ENCODE measurements at places on chromosomes 6 and 20. TPM values are rescaled to one million over a fixed set of nuclear protein-coding genes. Genes with fewer than 3 reads are reported as not detected.

DNA sequence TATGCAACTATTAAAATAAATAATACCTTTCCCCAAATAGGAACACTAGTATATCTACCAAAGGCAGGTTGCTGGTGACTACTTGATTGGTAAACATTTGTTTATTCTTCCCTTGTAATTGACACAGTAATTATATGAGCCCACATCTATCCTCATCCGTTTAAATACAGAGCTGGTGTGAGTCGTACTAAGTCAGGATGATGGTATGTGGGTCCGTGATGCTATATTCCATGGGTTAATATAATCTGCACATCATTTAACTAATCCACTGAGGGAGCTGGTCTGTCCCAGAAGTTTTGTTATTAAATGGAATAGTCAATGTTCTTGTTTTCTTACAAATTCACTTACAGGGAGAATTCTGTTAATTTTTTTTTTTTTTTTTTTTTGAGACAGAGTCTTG is 164.0 kb upstream of the AGPAT4 start:
- H3K27ac ChIP-seq, result no peak overlapping the region
- no peak for DNase-seq
- no peaks in the 10 kb centered on the region for H3K27me3 ChIP-seq

DNA sequence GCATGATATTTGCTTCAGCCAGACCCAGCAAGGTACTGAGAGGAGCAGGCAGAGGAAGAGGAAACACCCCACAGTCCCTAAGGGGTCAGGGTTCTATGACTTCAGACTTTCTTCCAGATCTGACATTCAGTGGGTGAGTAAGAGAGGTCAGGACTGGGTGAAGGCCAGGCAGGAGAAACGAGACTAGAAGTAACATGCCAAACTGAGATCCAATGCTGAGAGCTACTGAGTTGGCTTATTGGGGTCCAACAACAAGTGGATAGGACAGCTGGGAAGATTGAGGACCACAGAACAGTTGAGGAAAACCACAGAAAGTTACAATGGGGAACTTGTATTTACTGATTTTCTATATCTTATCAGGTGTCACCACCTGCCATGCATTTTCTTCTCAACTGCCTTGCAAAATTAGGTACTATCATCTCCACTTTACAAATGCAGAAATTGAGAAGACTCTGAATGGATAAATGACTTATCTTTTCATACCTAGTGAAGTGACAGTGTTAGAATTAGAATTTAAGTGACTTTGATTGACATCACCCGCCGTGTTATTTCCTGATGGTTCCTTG is 43.8 kb upstream of the HIVEP1 start:
- H3K4me1 ChIP-seq, result no peaks in the 10 kb centered on the region
- no peaks in the 10 kb centered on the region for H3K36me3 ChIP-seq
- no peak for DNase-seq
- no peak overlapping the region for H3K4me3 ChIP-seq
- H3K27me3 ChIP-seq, result no peaks in the 10 kb centered on the region

DNA sequence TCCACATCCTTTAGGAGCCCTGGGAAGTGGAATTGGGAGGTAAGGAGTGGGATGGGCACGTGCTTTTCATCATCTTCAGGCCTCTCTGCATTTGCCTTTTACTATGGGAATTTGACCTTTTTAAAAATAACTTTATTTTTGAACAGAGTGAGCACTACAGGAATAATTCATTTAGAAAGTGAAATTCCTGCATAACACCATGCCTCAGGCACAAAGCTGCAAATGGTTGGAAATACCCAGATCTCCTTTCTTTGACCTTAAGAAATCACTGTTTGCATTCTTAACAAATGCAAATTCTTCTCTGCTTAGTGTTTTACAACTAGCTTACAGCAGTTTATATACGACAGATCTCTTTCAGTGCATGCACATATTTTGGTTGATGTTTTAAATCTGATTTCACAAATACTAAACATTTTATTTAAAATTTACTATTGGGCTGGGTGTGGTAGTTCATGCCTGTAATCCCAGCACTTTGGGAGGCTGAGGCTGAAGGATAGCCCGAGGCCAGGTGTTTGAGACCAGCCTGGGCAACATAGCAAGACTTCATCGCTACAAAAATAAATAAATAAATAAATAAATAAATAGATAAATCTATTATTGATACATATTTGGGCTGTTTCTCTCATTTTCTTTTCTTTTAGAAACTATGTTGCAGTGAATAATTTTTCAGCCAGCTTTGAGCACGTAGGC is 24.5 kb downstream of the CST8 start:
- H3K27me3 ChIP-seq, result no peaks in the 10 kb centered on the region
- no peaks in the 10 kb centered on the region for H3K4me1 ChIP-seq
- no peak for DNase-seq
- no peak overlapping the region for H3K27ac ChIP-seq
- H3K4me3 ChIP-seq, result no peak overlapping the region

GRCh38 chr20:62985444-62985778 is 21.4 kb downstream of the BHLHE23 start:
- H3K27me3 ChIP-seq, result peaks cover 13% of the 10 kb centered on the region
- no peak overlapping the region for H3K27ac ChIP-seq
- no peak overlapping the region for H3K4me3 ChIP-seq
- H3K36me3 ChIP-seq, result no peaks in the 10 kb centered on the region
- H3K4me1 ChIP-seq, result peaks cover 26% of the 10 kb centered on the region

DNA sequence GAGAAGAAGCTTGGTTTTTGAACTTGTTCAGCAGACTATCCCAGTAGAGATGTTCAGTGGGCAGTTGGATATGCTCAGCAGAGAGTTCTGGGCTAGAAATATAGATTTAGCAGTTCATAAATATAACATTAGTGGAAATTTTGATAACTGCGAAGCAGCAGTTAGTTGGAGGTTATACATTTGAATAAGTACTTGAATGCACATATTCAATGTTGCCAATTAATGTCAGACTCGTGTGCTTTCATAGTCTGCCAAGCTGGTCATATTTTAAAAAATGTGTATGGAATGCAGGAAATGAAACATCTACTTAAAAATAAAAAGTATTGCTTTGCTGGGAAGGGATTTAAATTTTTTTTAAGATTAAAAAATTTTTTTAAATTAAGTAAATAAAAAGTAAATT is 92.5 kb upstream of the E2F3 start:
- no peaks in the 10 kb centered on the region for H3K4me1 ChIP-seq
- no peak for DNase-seq
- H3K4me3 ChIP-seq, result no peak overlapping the region
- H3K27ac ChIP-seq, result no peak overlapping the region

DNA sequence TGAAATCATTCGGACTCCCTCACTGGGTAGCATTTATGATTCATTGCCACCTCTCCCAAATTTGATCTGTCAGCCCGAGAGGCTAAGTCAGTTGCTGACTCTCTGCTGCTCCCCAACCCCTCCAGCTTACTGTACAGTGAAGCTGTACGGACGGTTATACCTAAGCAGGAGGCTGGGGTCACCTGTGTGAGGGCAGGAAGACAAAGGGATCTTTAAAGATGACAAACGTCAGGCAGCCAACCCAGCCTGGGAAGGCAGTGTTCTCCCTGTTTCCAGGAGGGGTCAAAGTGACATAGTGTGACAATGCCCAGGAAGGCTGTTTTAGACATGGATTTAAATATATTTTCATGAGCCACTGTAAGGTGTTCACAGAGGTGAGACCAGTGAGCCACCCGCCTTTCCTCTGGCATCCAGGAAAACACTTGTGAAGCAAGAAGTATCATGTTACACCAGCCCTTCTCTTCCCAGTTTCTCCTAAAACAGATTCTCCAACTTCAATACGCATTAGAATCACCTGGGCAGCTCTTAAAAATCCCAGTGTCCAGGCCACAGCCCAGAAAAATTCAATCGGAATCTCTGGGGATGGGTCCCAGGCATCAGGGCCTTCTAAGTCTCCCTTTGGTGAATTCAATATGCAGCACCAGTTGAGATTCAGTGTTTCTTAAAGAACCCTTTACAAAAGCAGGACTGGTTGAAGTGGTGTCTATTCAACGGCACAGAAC is 6.8 kb upstream of the PAX1 start:
- no peak overlapping the region for H3K27ac ChIP-seq
- no peaks in the 10 kb centered on the region for H3K36me3 ChIP-seq
- peaks cover 7% of the 10 kb centered on the region for H3K27me3 ChIP-seq
- H3K4me1 ChIP-seq, result no peaks in the 10 kb centered on the region
- no peak for DNase-seq
- H3K4me3 ChIP-seq, result no peak overlapping the region

GRCh38 chr6:14912226-14912625 is 333.6 kb upstream of the JARID2 start:
- DNase-seq, result no peak
- H3K36me3 ChIP-seq, result no peaks in the 10 kb centered on the region
- H3K27ac ChIP-seq, result no peak overlapping the region
- peaks cover 21% of the 10 kb centered on the region for H3K4me1 ChIP-seq

DNA sequence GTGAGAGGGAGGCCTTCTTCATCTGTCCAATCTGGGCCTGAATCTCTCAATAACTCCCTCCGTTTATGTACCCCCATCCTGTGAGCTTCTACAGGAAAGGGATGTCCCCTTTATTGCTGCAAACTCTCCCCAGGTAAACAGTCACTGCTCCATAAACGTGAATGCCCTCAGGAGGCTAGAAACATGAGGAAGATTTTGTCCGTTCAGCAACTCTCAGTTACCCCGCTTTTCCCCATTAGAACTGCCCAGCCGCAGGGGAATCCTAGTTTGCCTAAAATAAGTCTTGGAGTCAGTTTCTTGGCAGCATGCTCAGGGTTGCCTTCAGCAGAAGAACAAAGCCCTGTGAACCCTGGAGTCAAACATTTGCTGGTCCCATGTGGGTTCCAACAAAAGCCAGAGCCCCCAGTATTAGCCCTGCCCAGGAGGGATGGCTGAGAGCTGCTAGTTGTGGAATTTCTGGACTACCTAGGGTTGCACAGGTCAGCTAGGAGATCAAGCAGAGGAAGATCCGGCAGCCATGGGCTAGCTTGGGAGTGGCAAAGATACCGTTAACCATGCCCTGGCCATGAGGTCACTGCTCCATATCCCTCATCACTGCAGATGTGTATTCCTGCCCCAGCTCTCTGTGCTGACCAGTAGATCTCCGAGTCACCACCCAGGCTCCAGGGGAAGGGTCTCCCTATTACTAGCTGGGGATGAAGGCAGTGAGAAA is 640 bp downstream of the LRRN4 start:
- DNase-seq, result no peak
- no peaks in the 10 kb centered on the region for H3K36me3 ChIP-seq
- no peak overlapping the region for H3K4me3 ChIP-seq
- H3K27me3 ChIP-seq, result no peaks in the 10 kb centered on the region

DNA sequence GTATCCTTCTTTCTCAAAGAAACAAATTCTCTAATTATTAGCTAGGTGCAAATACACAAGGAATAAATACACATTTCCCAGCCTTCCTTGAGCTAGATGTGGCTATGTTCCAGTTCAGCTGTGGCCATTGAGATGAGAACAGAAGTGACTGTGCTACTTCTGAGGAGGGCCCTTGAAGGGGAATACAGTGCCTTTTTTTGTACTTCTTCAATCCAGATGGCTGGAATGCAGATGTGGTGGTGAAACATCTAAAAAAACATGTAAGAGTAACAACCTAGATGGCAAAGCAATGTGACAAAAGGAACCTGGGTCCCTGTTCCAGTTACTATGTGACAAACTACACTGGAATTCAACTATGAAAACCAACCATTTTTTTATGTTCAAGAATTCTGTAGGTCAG is 115.4 kb upstream of the DST start:
- H3K4me1 ChIP-seq, result no peaks in the 10 kb centered on the region
- no peak overlapping the region for H3K4me3 ChIP-seq
- H3K27me3 ChIP-seq, result no peaks in the 10 kb centered on the region
- H3K27ac ChIP-seq, result no peak overlapping the region

GRCh38 chr20:38256021-38256420 is 4.5 kb downstream of the KIAA1755 start:
- DNase-seq, result no peak
- H3K4me1 ChIP-seq, result no peaks in the 10 kb centered on the region
- no peak overlapping the region for H3K27ac ChIP-seq
- no peak overlapping the region for H3K4me3 ChIP-seq
- H3K36me3 ChIP-seq, result no peaks in the 10 kb centered on the region

DNA sequence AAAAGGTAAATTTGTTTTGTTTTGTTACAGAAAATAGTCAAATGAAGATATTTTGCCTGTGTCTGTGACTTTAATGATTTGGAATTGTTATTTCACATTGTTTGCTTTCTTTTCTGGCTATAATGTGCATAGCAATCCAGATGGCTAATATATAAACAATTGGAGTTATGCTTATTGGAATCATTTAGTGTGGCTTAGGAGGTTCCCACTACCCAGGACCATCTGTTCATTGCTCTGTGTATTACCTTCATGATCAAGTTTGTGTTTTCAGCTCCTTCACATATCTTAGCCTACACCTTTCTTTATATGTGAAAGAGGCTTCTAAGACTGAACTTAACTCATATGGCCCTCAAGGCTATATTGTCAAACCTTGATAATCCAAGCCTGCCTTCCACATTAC is 232.9 kb downstream of the BCKDHB start:
- H3K27ac ChIP-seq, result no peak overlapping the region
- no peaks in the 10 kb centered on the region for H3K27me3 ChIP-seq
- no peak overlapping the region for H3K4me3 ChIP-seq
- DNase-seq, result no peak
- no peaks in the 10 kb centered on the region for H3K4me1 ChIP-seq

GRCh38 chr6:44316481-44316880 is 3.3 kb upstream of the AARS2 start:
- no peak for DNase-seq
- no peak overlapping the region for H3K4me3 ChIP-seq
- H3K4me1 ChIP-seq, result peaks cover 11% of the 10 kb centered on the region
- H3K27me3 ChIP-seq, result no peaks in the 10 kb centered on the region
- no peak overlapping the region for H3K27ac ChIP-seq

- no peak overlapping the region for H3K27ac ChIP-seq
- DNase-seq, result no peak
- H3K4me3 ChIP-seq, result no peak overlapping the region
These were observed 162.8 kb downstream of the BTBD9 start for GRCh38 chr6:38476888-38477287.

DAAM2 gene
- not detected for total RNA-seq

CLPSL2 gene
- total RNA-seq, result not detected

C6orf58 gene
- total RNA-seq, result not detected

HLA-G gene
- 0.59 TPM for total RNA-seq

OPN5 gene
- total RNA-seq, result not detected

GTSF1L gene
- total RNA-seq, result not detected

WFDC12 gene
- not detected for total RNA-seq

TNF gene
- total RNA-seq, result 207 TPM

SLC4A11 gene
- total RNA-seq, result 3.1 TPM

KHDRBS2 gene
- total RNA-seq, result not detected

PKIB gene
- total RNA-seq, result not detected

PAQR8 gene
- 10.2 TPM for total RNA-seq

BLTP3A gene
- total RNA-seq, result 18.8 TPM

Data from CD8-positive, alpha-beta memory T cell (primary cell).